COR-L47 (cell line): ENCODE measurements at places on chromosomes 2 and 18.

DNA sequence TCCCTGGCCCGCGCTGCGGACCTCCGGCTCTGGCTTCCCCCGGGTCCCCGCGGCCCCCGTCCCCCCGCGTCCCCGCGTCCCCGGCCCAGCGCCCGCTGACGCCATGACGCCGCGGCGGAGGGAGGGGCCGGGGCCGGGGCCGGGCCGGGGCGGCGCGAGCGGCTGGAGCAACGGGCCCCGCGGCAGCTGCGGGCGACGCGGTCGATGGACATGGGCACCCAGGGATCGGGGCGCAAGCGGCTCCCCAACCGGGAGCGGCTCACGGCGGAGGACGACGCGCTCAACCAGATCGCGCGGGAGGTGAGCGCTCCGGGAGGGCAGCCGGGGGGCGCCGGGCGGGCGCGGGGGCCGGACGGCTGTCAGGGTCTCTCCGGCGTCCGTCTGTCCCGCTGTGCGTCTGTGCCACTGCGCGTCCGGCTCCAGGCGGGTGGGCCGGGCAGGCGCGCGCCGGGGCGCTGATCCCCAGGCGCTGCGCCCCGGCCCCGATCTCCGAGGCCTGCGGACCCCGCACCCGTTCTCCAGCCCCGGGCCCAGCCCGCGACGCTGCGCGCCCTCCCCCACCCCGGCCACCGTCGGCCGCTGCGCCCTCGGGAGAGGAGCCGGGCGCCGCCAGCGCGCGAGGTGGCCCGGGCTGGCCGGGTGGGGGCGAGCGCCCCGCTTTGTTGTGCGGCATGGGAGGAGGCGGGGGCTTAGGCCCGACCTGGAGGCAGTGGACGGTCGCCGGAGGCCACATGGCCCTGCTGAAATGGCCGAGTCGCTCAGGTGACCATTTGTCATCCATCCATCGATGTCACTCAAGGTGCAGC is at the start of gene LRRFIP1:
Gene LRRFIP1, plus strand, starts transcription at position 147 of the 806 bp plus-strand sequence. Its CDS starts 58 bp downstream, at position 205.
- DNase-seq, result no peak

DNA sequence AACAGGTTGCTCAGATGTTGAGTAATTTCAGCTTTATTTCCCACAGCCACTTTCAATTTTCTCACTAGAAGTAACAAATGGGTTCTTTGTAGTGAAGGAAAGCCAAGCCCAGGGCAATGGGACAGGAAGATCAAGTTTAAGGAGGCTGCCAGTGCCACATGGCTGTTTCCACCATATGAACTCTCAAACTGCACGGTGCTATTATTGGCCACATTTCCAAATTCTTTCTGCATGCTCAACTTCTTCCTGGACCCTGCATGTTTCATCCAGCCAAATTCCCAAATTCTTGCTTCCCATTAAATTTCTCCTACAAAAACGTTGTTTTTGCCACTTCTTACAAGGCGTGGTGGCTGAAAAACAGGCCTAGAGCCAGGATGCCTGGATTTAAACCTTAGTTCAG is 193.3 kb upstream of the SPHKAP start:
- DNase-seq, result no peak

- DNase-seq, result no peak
These were observed 391.2 kb upstream of the POU3F3 start for GRCh38 chr2:104462731-104463130.

GRCh38 chr2:39741871-39742270 is 37.2 kb downstream of the THUMPD2 start:
- no peak for DNase-seq

DNA sequence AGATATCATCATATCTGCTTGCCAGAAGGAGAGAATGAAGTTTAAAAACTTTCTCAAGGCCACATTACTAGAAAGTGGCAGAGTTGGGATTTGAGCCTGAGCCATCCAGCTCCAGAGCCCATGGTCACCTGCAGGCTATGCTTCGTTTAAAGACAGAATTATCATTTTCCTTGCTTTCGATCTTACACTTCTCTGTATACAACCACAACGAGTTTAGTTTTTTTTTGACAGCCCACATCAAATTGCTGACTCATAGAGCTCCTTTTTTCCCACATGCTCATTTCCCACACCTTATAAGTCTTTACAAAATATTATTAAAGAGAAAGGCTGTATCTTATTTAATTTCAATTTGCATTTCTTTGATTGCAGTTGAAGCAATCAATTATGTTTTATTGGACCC is 6.5 kb downstream of the PLEK start:
- no peak for DNase-seq

DNA sequence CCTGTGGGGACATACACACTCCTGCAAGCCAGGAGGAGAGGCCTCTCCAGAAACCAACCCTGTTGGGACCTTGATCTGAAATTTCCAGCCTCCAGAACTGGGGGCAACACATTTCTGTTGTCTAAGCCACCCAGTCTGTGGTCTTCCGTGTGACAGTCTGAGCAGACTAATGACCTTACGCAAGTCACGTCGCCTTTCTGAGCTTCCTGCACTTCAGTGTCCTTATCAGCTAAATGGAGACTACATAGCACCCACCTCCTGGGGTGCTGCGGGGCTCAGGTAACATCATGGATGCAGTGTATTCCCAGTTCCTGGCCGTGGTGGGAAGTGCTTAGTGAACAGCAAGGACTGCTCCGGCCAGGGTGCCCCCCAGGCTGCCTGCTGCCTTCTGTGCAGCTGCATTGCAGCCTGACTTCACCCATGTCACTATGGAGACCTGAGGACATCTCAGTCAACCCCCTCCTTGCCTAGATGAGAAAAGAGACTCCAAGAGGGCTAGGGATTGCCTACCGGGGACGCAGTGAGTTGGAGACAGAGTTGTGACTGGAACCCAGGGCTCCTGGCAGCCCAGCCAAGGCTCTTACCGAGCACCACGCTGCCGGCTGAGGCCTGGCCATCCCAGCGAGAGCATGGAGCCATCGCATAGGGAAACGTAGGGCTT is 61.2 kb upstream of the FZD5 start:
- DNase-seq, result no peak

DNA sequence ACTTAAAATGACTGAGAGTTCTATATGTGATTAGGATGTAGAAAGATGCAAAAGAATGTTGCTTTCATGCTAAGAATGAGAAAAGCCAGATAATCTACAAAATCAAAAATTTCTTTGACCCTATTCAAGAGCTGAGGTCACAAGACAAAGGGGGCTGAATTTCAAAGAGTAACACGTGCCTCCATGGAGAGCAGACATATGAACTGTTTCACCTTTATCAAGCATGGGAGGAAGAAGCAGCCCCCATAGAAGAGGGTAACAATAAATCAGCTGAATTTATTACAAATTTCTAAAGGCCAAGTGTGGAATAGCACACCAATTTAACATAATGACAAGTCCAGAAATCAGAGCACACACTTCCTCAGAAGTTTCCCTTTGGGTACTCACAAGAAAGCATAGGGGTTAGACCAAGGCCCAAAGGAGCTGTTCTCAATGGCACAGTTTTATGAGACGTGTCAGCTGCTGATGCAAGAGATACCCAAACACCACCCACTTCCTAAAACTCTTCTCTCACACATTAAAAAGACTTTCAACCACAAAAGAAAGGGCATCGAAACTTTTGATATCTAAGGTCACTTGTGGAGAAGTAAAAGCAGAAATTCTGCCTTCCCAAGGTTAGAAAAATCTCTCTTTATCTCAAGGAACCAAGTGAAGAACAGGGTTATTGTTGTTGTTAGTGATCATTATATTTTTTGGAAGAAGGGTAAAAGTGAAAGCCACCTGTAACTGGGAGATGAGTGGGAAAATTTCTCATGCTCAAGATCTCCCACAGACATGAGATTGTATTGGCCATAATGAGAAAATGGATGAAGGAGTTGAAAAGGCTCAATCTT is 950.1 kb downstream of the TRIB2 start:
- no peak for DNase-seq

GRCh38 chr2:86634352-86634751 is 10.7 kb upstream of the RNF103 start:
- no peak for DNase-seq

DNA sequence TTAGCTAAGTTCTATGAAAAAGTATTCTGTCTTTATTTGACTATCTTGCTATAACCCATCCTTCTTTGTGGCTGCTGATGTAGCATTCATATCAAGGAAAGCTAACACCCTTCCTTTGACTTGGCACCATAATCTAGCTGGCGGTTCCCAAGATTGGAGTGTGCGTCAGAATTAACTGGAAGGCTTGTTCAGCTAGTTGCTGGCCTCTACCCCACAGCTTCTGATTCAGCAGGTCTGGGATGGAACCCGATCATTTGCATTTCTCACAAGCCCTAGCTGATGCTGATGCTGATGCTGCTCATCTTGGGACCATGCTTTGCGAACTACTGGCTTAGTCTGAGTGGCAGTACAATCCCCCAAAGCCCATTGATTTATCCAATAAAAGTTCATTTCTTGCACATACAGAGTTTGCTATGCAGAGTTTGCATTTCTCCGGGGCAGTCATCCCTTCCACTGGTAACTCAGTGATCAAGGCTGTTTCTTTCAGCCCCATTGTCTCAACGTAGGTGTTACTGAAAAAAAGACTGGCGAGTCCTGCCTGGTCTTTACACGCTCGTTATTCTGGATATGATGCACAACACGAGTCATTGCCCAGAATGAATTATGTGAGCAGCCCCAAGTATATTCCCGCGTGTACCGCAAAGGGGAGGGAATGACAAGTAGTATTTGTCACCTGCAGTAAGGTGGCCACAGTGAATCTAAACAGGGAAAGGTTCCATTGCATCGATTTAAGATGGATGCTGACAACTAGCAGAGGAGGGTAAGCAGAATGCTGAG is 96.5 kb downstream of the ZNF532 start:
- no peak for DNase-seq

- DNase-seq, result no peak
These were observed 202.4 kb downstream of the PIK3C3 start for GRCh38 chr18:42157420-42157819.

DNA sequence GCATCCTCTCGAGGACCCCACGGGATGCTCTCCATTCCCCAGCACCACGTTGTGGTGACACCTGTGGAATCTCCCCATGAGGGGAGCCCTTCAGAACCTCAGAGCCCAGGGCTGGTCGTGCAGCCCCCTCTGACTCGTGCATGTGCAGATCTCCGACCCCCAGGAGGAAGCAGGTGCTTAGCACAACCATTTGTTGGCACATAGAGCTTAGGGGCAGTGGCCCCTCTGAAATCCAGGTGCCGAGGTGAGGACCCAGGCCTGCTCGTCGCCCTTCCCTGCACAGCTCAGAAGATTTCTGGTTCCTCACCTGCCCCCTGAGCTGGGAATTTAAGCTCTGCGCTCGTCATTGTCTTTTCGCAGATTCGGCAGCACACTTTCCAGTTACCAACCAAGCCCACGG is 1.3 kb upstream of the OTOS start:
- no peak for DNase-seq

- peak; percentile 44 for DNase-seq
These were observed 20.4 kb upstream of the FEZ2 start for GRCh38 chr2:36618381-36618780.

DNA sequence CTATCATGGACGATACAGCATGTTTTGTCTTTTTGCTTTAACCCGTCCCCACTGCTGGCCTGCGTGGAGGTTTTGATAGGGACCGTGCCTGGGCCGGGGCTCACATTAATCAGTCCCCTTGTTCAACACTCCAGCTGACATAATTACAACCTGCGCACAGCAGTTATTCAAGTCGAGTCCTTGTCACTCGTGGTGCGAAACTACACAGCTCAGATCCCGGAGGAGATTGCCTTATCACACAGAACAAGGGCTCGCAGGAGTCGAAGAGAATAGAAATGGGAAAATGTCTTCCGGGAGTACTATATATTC is 304.4 kb downstream of the ZNF407 start:
- DNase-seq, result peak; percentile 87

- DNase-seq, result no peak
These were observed 460 bp upstream of the LRRFIP1 start for GRCh38 chr2:237626813-237627440.

GRCh38 chr18:65988972-65989371 is 238.2 kb downstream of the CDH7 start:
- no peak for DNase-seq

DNA sequence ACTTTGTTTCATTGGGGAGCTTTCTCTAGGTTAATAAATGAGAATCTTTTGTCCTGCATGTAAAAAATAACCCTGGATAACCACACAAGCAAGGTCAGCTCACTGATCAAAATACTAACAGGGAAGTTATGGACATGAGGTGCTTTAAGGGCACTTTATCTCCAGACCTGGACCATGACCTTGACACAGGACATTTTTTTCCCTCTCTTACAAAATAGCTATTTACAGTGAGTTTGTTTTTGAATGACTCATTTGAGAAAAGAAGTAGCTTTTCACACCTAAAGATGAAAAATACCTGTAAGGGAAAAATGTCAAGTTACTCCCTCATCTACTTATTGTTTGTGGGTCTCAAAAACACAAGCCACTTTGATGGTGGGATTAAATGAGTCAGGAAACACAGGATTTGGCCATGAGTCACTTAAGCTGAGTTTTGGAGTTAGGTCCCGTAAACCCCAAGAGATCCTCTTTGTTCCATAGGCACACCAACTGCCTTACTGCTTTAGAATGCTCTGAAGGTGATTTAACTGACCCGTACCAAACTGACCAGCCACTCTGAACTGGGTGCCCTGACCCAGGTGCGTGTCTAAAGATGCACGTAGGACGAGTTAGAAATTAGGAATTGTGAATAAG is 479.3 kb upstream of the NXPH2 start:
- no peak for DNase-seq

- no peak for DNase-seq
These were observed 40.7 kb upstream of the NT5C1B start for GRCh38 chr2:18630101-18630500.

DNA sequence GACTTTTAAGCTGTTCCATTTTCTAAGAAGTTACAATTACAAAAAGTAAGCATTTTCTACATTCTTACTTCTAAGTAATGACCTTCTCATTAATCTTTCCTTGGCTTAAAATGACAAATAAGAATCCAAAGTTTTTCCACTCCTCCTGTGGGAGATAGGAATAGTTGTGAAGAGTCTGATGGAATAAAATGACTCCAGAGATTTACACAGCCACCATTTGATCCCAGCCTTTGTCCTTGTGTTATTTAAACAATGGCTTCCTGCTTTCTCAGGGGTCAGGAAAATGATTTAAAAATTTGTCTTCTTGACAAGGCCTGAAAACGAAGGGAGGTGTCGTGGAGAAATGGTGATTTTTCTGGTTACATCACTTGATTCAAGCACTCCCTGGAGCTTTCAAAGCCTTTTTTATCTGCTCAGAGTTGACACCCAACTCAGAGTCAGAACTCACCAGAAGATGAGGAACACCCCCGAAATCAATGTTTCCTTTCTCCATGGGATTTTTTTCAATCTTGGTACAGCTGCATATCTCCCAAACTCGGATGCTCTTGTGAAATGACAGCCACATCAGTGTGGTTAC is 106.5 kb downstream of the GALNT3 start:
- no peak for DNase-seq
